NCI-H524 (cell line): ENCODE measurements at places on chromosomes 3 and 15.

- no peak for DNase-seq
Observed at GRCh38 chr3:185880600-185880999, 55.8 kb upstream of the IGF2BP2 start.

DNA sequence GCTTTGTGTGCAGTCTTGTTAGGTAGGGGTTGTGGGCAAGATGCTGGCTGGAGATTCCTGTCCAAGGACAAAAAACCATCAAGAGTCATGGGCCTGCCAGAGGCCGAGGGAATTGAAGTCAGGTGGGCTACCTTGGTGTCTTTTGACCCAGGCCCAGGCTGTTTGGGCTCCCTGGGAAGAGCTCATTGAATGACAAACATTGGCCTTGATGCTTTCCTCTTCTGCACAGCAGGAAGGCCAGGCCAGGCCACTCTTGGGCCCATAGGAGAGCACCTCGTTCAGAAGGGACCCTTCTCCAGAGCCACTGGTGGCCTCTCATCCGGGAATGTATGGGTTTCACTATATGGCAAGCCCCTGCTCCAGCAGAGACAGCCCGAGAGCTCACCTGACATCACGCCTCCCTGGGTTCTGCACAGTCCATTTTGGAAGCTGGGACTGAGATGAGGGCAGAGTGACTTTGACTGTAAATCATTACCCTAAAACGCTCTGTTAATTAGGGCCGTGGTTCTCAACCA lies 169.1 kb downstream of the NSMCE3 start:
- DNase-seq: no peak

DNA sequence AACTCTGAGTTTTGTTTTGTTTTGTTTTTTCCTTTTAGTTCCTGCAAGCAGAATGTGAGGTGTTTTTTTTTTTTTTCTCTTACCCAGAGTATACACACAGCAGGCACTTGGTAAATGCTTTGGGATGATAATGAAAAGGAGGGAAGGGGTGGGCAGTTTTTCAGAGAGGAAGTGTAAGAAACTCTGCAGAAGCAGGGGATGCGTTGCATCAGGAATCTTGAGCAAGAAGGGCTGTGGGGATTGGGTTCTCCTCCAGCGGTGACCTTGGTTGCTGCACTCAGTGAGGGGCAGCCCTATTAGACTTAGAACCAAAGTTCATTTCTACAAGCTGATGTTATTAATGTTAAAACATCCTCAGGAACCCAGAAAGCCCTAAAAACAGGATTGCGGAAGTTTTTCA lies 32.2 kb upstream of the TMEM158 start:
- DNase-seq: no peak

- DNase-seq: no peak
Observed at GRCh38 chr15:51841406-51842040, 12.1 kb downstream of the TMOD3 start.

- peak; percentile 95 for DNase-seq
Observed at GRCh38 chr15:82985688-82986441, at the start of gene RAMAC. Gene RAMAC (plus strand): TSS chr15:82986210. CDS start chr15:82989019, 2,809 bp downstream.

GRCh38 chr15:89009080-89009479 lies 79.2 kb upstream of the ABHD2 start:
- DNase-seq: no peak

GRCh38 chr3:25678581-25678980 lies 13.9 kb upstream of the TOP2B start:
- DNase-seq: no peak

- DNase-seq: peak; percentile 91
Observed at GRCh38 chr15:78000091-78000926, 77.2 kb downstream of the TBC1D2B start.

DNA sequence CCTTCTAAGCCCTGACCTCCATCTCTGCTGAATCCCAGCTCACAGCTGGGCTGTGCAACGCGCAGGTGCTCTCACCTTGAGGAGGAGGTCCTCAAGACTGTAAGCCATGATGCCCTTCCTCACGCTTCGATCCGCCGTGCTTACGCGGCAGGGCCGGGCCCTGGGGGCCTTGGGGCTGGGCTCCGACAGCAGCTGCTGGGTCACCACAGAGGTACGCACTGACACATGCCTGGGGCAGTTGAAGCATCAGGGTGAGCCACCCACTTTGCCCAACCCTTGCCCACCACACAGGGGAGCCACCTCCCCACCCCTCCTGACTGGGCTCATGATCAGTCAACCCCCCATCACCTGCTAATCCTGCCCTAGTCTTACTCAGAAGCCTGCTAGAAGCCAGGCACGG lies 3.1 kb downstream of the CIDEC start:
- DNase-seq: no peak

DNA sequence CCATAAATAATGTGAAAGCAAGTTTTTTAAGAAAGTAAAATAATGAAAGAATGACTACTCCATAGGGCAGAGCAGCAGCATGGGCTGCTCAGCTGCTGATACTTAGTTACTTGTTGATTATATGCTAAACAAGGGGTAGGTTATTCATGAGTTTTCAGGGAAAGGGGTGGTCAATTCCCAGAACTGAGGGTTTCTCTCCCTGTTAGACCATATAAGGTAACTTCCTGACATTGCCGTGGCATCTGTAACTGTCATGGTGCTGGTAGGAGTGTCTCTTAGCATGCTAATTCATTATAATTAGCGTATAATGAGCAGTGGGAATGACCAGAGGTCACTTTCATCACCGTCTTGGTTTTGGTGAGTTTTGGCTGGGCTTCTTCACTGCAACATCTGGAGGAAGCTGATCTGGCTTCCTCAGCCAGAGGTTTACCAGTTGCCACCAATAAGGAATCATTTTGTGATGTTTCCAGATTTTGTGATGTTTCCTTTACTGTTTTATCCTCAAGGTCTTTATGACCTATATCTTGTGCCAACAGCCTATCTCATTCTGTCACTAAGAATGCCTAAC lies 121.8 kb upstream of the CHL1 start:
- DNase-seq: no peak

DNA sequence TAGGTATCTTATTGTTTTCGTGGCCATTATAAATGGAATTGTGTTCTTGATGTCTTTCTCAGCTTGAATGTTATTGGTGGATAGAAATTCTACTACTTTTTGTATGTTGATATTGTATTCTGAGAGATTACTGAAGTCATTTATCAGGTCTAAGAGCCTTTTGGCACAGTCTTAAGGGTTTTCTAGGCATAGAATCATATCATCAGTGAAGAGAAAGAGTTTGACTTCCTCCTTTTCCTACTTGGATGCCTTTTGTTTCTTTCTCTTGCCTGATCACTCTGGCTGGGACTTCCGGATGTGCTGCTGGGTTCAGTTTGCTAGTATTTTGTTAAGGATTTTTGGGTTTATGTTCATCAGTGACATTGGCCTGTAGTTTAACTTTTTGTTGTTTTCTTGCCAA lies 527.1 kb downstream of the GRM7 start:
- DNase-seq: no peak

DNA sequence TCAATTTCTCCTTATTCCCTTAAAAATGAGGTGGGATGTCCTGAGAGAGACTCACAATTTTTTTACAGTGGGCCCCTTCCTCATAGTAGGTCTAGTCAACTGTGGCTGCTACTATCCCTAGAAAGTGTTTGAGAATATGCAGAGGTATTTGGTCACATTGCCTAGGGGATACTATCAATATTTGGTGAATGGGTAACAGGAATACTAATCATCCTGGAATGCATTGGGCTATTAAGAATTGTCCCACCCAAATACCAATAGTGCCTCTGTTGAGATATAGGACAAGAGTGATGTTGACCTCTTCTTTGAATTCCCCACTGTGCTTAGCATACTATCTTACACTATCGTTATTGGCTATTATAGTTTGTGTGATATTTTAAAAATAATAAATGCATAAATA lies 389.4 kb downstream of the DIPK2A start:
- DNase-seq: no peak

DNA sequence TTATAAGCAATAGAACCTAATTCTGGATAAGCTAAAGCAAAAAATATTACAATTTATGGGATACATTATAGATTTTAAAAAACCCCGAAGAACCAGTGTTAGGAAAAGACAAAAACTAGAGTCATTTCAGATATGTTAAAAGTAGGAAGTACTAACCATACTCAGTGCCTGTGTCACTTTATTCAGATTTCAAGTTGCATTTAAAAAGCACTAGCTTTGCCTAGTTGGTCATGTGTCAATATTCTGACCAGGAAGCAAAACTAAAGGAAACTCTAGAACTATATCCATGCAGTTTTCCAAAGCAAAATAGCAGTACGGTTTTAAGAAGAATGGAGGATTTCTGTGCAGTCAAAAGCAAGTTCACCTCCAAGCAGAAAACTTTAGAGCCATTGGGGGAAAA lies 88.4 kb downstream of the RAP2B start:
- DNase-seq: no peak

GRCh38 chr3:53850895-53851294 lies 4.5 kb downstream of the IL17RB start:
- no peak for DNase-seq

GRCh38 chr3:127771746-127772145 lies 50.6 kb downstream of the MGLL start:
- DNase-seq: no peak

- no peak for DNase-seq
Observed at GRCh38 chr3:50995085-50995824, 320.5 kb downstream of the DOCK3 start.

- no peak for DNase-seq
Observed at GRCh38 chr3:186643493-186643892, 3.3 kb downstream of the FETUB start.

DNA sequence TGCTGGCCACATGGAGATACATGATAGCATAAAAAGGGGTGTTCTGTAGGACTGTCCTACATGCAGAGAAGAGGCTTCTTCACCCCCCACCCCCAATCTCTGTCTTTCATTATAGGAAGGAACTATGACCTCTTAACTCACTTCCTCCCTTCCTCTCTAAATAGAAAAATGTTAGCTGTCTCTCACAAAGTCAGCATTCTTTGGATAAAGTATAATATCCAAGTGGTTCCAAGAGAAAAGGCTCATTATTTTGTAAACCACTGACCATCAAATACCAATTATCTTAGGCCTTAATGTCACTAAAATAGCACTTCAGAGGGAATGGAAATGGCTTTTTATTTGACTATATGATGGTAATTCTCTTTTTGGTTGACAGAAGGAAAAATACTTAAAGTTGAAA lies 95.3 kb upstream of the SLC2A2 start:
- DNase-seq: no peak

GRCh38 chr3:34396956-34397355 lies 598.5 kb downstream of the PDCD6IP start:
- peak; percentile 7 for DNase-seq
